CD4-positive, alpha-beta T cell treated with Interleukin-1 beta for 1 hour (primary cell): ENCODE measurements at places on chromosomes 2 and 18.

- no peak for DNase-seq
Measured at GRCh38 chr18:72444798-72445155, 99.4 kb downstream of the CBLN2 start.

GRCh38 chr2:240946654-240947053 is 40.5 kb downstream of the CROCC2 start:
- no peak for DNase-seq

GRCh38 chr2:216431531-216431856 is 19.2 kb downstream of the SMARCAL1 start:
- no peak for DNase-seq

DNA sequence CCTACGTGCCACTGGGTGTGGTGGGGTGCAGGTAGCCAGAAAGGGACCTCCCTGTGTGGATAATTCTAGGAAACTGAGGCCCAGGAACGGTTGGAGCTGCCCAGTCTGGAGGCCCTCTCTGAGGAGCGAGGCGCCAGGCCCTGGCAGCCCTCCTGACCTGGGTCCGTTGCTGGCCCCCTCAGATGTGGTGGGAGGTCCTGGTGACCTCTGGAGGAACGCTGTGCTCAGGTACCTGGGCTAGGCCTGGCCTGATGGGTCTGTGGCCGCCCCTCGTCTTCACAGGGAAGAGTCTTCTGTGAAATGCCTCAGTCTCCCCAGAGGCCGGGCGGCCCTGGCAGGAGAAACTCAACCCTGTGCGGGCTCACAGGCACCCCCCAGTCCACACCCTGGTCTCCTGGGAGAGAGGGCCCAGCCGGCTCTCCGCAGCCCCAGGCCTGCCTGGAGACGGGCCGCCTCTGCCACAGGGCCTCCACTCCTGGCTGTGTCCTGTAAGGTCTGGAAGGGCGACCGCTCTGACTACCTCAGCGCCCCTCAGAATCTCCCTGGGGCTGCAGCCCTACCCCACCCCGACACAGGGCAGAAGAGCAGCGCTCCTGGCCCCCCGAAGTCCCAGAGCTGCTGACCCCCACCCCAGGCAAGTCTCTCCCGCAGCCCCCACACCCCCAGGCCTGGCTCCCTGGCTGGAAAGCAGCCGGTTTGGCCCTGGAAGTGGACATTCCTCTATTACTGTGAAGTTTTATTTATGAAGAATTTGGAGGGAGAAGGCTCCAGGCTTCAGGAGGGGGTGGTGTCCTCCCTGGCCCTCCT is 3.7 kb downstream of the B3GNT7 start:
- DNase-seq: no peak

- no peak for DNase-seq
Measured at GRCh38 chr2:52345082-52345481, 1313.2 kb upstream of the NRXN1 start.

DNA sequence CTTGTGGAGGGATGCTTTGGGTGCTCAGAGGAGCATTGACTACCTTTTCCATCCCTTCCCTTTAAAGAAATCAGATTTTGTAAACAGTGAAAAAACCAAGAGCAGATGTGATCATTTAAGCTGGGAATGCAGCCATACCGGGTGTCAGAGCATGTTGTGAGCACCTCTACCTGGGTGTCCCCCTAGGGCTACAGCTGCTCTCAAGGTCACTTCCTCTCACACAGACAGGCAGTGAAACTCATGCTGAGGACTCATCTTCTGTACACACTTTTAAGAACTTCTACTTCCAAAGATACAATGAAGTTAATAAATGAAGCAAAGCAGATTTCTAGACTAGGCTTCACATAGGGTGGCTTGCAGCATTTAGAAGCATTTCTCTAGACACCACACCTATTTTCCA is 48.4 kb upstream of the FRZB start:
- DNase-seq: no peak

DNA sequence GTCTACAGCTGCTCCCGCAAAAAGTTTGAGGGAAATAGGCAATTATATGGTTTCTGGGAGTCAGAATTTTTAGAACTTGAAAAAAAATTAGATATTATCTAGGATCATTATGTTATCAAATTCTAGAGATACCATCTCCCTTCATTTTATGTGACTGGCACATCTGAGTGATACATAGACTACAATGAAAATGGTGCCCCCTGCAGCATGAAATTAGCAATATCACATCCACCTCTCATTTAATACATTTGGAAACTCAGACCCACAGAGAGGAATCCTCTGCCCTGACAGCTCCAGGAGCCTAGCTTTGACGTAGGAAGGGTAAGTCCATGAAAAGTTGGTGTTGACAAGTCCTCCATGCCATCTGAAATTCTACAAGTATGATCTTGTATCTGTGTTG is 381.6 kb downstream of the SUCLG1 start:
- no peak for DNase-seq

DNA sequence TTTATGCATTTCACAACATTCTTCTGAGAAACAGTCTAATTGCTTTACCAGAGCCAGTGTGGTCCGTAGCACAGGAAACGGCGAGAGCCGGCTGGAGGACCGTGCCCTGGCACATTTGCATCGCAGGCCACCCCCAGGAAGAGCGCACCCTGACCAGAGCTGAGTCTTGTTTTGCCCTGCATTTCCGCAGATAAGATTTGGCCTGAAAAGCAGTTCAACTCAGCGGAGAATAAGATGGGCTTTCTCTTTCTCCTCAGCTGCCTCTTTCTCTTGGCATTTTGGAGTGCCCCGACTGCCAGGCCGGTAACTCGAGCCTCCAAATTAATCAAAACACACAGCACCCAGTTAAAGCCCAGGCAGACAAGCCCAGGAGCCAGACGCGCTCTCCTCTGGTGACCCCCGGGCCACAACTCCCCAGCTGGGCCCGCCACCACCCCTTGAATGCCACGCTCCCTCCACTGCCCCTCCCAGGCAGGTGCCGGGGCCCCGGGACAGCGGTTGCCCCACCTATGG is 464 bp downstream of the COL4A4 start:
- DNase-seq: no peak

GRCh38 chr2:11553661-11554398 is 20.0 kb downstream of the GREB1 start:
- DNase-seq: no peak

DNA sequence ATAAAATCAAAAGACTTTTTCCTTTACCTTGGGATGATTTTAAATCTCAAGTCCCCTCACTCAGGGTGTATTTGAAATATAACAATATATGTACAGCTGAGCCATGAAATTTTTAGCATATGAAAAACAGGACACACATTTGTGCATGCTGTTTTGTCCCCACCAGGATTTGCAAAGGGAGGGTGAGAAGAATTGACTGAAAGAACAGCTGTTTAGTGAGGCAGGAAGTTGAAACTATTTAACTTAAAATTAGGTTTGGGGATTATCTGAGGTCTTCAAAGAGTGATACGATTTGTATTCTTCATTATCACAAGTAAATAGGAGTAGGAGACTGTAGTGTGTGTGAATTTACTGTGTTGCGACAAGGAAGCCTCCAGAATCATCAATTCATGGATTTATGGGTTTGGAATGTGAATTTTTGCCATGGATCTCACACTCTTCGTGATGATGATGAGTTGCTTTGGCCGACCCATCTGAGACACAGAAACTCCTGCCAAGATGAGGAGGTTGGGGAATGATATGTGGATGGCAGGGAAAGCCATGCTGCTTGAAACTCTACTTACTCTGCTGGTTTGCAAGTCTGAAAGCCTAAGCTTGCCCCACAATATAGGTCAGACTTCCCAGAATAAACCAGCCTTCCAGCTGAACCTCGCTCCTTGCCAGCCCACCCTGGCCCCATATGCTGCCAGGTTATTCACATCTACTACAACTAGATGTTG is 31.0 kb upstream of the SPATS2L start:
- no peak for DNase-seq

DNA sequence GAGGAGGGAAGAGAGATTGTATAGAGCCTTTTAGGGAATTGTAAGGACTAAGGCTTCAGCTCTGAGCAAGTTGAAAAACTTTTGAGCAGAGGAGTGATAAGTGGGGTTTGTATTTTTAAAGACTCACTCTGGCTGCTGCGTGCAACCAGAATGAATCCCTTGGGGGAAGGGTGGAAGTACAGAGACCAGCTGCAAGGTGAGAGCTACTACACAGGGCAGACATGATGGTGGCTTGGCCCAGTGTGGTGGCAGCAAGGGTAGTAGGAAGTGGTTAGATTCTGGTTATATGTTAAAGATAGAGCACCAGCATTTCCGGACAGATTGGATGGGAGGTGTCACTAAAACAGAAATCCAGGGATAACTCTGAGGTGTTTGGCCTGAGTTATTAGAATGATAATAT is 10.1 kb upstream of the SESTD1 start:
- DNase-seq: no peak

DNA sequence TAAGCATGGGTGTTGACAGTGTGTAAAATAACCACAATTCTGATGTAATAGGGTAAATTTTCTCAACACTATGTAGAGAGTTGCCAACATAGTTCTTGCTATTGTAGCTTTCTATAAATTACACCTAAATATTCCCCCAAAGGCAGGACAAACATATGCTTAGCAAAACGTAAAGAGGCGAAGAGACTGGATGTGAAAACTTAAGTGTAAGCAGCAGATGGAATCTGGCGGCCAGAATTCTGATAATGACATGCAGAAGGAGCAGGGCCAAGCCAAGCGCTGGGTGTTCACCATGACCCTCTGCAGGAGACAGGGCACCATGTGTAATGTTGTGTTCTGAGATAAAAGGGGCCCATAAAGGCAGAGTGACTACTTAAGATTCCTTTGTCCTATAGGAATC is 105.2 kb upstream of the ZNF521 start:
- no peak for DNase-seq

GRCh38 chr18:77102259-77103040 is 30.1 kb downstream of the MBP start:
- no peak for DNase-seq

DNA sequence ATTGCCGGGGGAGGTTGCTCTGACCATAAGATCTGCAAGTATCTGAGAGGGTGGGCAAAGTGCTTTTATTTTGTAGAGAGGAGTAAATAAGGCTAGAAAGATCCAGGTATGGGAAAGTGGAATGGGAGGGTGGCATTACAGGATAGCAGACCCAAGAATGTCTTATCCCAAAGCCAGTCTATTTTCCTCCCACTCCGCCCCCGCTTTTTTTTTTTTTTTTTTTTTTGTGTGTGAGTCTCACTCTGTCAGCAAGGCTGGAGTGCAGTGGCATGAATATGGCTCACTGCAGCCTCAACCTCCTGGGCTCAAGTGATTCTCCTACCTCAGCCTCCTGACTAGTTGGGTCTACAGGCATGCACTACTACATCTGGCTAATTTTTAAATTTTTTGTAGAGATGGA is 31.5 kb downstream of the ARID5A start:
- no peak for DNase-seq

GRCh38 chr18:23330423-23330822 is 122.7 kb upstream of the RIOK3 start:
- no peak for DNase-seq

GRCh38 chr2:124272261-124272841 is 247.3 kb downstream of the CNTNAP5 start:
- DNase-seq: no peak

- no peak for DNase-seq
Measured at GRCh38 chr2:8322634-8323033, 359.2 kb upstream of the ID2 start.

GRCh38 chr2:221552291-221552690 is 19.8 kb downstream of the EPHA4 start:
- no peak for DNase-seq

- DNase-seq: no peak
Measured at GRCh38 chr18:36078751-36079529, 11.6 kb upstream of the RPRD1A start.

GRCh38 chr18:25544546-25545287 is 192.8 kb upstream of the ZNF521 start:
- DNase-seq: no peak

DNA sequence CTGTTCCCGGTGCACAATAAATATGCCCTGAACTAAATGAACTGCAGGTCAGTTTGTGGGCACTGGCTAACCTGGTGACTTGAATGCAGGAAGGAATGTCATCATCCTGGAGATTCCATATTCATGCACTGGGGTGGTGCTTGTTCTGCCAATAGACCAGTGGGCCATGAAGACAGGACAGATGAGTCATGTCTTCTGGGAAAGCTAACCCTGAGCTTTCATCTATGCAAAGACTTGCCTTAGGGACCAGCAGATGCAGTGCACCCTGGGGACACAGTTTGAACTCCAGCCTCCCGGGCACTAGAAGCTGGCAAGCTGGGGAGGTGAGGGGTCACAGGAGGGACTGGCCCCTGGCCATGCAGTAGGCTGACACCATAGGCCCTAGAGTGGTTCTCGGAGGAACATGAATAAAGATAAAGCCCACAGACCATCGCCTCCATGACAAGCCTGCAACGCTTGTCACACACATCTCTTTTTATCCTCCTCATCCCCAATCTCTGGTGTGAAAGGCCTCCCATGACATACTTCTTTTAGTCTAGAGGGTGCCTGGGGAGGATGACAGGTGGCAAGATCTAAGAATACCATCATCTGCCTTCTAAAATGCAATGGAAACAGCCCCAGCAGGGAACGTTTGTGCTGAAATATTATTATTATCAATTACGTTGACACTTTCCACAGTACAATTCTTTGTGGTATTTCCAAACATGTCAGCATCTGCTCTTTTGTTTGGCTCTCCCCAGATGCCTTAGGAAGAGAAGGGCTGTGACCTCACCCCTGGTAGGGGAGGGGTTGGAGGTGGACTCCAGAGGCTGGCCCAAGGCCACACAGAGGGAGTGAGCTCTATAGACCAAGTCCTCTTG is 267.4 kb upstream of the RAB6C start:
- DNase-seq: no peak

DNA sequence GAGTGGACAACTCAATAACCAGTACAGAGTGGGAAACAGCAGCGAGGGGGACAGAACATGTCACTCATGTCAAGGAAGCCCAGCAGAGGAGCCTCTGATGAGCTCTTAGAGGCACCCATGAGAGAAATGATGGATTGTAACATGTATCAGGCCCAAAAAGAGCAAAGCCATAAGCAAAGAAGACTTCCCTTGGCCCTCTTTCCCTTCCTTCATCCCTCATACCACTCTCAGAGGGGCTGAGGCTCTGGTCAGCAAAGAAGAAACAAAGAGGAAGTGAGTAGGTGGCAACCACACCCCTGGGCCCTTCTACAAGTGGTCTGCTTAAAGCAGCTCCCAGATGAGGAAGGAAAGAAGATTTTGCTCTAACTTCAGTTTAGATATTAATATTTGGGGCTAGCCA is 112.8 kb downstream of the CDC42EP3 start:
- no peak for DNase-seq

- DNase-seq: no peak
Measured at GRCh38 chr18:42606886-42607495, 508.5 kb downstream of the RIT2 start.

DNA sequence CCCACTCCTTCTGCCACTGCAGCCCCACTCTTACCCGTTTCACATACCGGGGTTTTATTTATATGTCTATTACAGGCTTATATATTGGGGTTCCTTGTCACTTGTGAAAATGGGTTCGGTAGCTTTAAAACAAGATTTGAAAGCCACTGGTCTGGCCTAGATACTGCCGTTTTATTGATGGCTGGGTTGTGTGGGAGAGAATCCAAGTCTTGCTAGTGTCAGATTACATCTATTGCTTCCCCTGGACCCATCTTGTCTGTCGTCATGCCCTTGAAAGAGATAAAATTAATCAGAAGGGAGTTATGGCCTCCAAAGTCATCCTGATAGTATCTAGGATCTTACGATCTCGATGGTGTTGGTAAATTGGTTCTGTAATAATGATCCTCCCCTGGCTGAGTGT is 79.4 kb downstream of the EIPR1 start:
- DNase-seq: no peak

- DNase-seq: no peak
Measured at GRCh38 chr2:205785507-205786260, 103.4 kb downstream of the NRP2 start.
